Neural crest cell (in vitro differentiated cells): ENCODE measurements at places on chromosomes 4 and X. TPM values are rescaled to one million over a fixed set of nuclear protein-coding genes. Genes with fewer than 3 reads are reported as not detected.

GRCh38 chr4:70057651-70058050, 7.4 kb downstream of the HTN1 start:
- no peak overlapping the region for H3K4me3 ChIP-seq
- no peaks in the 10 kb centered on the region for H3K4me1 ChIP-seq
- H3K27me3 ChIP-seq, result peaks cover 7% of the 10 kb centered on the region
- no peak overlapping the region for H3K27ac ChIP-seq
- H3K36me3 ChIP-seq, result no peaks in the 10 kb centered on the region

- H3K4me3 ChIP-seq, result no peak overlapping the region
- DNase-seq, result no peak
- H3K4me1 ChIP-seq, result peaks cover 20% of the 10 kb centered on the region
- H3K36me3 ChIP-seq, result no peaks in the 10 kb centered on the region
- H3K27ac ChIP-seq, result no peak overlapping the region
- no peaks in the 10 kb centered on the region for H3K27me3 ChIP-seq
Measured at GRCh38 chr4:151992332-151993154, 231.7 kb upstream of the GATB start.

Gene CYP2U1
- 7.6 and 8.4 TPM in 2 replicates for total RNA-seq

Gene PHKA1
- 10.1 and 10.2 TPM in 2 replicates for total RNA-seq

GRCh38 chrX:94813541-94813940, 1139.5 kb downstream of the FAM133A start:
- DNase-seq, result no peak
- H3K4me1 ChIP-seq, result no peaks in the 10 kb centered on the region

Gene PHF8
- 38.1 and 38.3 TPM in 2 replicates for total RNA-seq

Gene ATP2B3
- total RNA-seq, result 0.05 and 0.11 TPM in 2 replicates
